NCI-H345 (cell line): ENCODE measurements at places on chromosomes 1 and 21.
A peak's percentile ranks its signal among the peaks of the same experiment; 100 is the strongest.

DNA sequence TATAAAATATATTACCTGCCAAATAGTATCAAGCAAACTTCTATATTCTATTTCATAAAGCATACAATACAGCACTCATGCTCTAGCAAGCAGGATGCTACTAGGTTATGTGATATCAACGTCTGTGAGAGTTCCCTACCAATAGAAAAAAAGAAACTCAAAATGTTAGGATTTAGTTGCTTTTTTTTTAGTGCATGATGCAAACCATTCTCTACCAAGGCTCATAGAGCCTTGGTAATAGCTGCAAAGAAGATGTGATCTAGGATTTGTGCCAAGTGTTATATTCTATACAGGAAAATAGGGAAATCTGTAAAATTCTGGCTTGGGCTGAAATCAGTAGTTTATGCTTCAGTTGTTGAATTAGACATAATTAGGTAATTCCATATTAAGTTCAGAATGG lies 394.4 kb downstream of the DSCAM start:
- DNase-seq = no peak

GRCh38 chr1:179036844-179037465 lies 11.3 kb downstream of the FAM20B start:
- no peak for DNase-seq

DNA sequence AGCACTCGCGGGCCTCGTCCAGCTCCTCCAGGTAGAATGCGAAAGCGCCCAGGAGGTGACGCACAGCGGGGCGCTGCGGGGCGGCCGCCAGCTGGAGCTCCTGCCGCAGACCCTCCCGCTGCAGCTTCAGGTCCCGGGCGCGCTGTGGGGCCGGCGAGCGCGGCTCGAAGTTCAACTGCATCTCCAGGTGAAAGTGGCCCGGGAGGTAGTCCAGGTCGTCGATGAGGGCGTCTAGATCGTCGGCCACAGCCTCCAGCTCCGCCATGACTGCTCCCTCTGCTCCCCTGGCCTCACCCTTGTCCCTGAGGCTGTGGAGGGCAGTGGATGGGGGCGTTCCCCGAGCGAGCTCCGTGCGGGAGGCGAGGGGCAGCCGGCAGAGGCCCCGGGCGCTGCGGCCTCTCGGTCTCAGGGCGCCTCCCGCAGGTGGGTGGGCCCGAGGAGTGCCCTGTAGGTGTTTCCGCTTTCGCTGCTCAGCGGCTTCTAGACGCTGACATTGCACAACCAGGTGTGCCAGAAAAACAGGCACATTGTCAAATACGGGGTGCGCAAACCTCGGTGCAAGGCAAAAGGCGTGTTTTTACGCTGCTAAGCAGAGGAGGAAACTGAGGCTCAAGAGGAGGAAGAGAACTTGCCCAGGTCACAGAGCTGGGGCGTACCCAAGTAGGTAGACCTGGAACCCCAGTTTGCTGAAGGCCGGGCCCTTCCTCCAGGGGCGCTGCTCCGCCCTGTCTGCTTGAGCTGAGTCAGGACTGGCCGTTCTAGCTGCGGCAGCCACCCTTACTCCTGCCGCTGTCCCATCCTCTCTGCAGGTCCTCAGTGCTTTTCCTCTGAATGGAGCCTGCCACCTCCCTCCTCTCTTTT lies at the start of gene TTC22:
TTC22 (minus strand) TSS at position 425 of the 861 bp plus-strand sequence; CDS start at position 265, 160 bp downstream.
- no peak for DNase-seq

GRCh38 chr1:196355206-196355786 lies 252.9 kb downstream of the KCNT2 start:
- DNase-seq = peak; percentile 17

- DNase-seq = no peak
Measured at GRCh38 chr21:38849776-38850175, 44.0 kb downstream of the ETS2 start.

- DNase-seq = no peak
Measured at GRCh38 chr1:6347641-6348487, 45.7 kb downstream of the ACOT7 start.

GRCh38 chr1:109240158-109241152 lies 8.9 kb upstream of the CELSR2 start:
- peak; percentile 72 for DNase-seq

- DNase-seq = no peak
Measured at GRCh38 chr1:215890438-215890837, 323.3 kb downstream of the KCTD3 start.

DNA sequence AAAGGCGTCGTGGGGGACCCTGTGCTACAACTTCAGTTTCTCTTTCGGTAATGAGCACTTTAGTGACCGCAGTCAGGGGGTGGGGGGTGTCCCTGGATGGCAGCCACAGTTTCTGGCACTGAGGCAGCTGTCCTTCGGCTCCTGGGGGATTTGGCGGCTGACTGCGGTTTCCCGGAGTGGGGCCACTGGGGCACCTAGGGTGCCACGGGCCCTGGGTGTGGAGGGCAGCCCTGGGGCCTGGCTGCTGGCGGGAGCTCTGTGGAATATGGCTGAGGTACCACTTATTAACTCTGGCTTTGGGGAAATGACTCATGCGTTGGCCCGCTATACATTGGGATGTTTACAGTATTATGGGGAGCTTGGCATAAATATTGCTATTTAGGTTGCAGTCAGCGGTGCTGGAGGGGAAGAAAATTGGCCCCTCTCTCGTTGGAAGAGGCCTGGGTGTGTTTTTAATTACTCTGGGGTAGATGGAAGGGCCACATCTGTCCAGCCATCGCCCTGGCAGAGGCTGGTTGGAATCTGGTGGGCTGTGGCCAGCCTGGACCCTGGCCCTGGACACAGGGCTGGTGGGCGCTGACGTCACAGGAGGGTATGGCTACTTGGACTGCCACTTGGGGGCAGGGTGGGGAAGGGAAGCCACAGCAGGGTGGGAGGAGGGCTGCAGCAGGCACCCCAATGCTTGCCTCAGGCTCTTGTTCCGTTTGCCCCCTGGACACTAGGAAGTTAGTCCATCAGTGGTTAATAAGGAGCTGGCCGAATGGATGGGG lies 2.0 kb downstream of the EPHB2 start:
- no peak for DNase-seq

GRCh38 chr1:7468248-7468647 lies 302.8 kb upstream of the VAMP3 start:
- no peak for DNase-seq

GRCh38 chr1:246483569-246483933 lies 23.5 kb downstream of the SMYD3 start:
- no peak for DNase-seq

DNA sequence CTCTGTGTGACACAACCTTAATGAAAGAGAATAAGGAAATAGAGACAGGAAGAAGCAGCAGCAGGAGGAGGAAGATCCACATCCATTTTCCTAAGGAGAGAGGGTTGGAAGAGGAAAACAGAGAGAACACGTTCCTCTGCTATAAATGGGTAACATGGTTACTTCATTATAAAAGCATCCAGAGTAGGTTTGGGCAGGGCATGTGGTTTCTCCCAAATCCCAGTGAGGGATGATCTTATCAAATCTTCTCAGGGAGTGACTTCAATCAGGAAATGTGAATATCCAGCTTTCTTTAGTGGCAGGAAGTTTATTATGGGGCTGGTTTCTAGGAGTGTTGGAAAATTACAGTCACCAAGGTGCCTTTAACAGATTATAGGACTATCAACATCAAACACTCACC lies 11.1 kb downstream of the CYP2J2 start:
- no peak for DNase-seq

DNA sequence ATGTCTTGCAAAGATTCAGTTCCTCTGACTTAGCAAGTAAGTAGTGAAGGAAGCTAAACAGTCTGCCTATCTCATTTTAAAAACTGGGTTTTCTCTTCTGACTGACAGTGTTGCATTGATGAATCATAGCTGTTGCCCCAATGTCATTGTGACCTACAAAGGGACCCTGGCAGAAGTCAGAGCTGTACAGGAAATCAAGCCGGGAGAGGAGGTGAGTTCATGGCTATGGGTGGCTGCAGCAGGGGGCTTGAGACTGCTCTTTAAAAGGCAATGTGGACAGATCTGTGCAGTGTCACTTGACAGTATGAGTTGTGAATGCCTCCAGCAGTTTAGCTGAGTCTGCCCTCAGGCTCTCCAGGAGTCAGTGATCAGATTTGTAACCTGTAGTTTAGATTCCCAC lies 46.6 kb downstream of the SMYD2 start:
- DNase-seq = no peak

DNA sequence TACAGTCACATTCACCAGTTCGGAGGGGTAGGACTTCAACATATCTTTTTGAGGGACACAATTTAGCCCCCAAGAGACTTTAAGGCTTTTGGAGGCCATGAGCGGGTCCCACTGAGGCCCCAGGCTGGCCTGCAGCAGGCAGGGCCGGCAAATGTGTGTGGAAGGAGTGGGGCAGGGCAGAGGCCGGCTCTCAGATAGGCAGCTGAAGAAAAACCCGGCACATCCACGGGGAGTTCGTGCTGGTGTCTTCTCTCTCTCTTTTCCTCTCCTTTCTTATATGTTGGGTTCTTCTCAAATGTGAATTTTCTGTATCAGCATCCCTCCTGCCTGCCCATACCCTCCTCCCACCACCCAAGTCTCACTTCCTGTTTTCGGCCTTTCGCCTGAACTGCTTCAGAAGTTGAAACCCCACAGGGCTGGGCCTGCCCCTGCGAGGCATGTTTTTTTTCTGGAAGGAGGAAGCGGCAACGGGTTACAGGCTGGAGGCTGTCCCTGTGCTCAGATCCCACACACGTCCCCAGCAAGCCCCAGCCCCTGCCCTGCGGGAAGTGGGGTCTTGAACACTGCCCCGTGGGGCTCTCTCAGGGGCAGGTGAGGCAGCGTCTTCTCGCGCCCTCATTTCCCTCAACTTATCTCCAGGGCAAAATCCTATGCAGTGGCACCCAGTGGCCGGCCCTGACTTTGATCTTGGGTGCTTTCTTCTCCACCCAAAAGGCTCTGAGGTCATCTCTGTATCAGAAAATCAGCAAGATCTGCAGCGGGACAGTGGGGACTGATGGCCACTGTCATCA lies 9.7 kb upstream of the UMODL1 start:
- DNase-seq = no peak

- no peak for DNase-seq
Measured at GRCh38 chr1:92186081-92186480, 31.6 kb upstream of the C1orf146 start.

GRCh38 chr1:12083766-12084165 lies 20.7 kb downstream of the TNFRSF8 start:
- no peak for DNase-seq

- no peak for DNase-seq
Measured at GRCh38 chr1:170592591-170593111, 60.7 kb downstream of the GORAB start.

- no peak for DNase-seq
Measured at GRCh38 chr1:221794079-221794670, 52.3 kb upstream of the DUSP10 start.

- DNase-seq = no peak
Measured at GRCh38 chr1:172293429-172293828, 127.1 kb upstream of the C1orf105 start.

- no peak for DNase-seq
Measured at GRCh38 chr1:8858112-8858668, 20.3 kb downstream of the ENO1 start.

GRCh38 chr1:214349008-214349407 lies 68.0 kb downstream of the SMYD2 start:
- no peak for DNase-seq
